ENCODE measurements at places on chromosomes 13 and 19.

DNA sequence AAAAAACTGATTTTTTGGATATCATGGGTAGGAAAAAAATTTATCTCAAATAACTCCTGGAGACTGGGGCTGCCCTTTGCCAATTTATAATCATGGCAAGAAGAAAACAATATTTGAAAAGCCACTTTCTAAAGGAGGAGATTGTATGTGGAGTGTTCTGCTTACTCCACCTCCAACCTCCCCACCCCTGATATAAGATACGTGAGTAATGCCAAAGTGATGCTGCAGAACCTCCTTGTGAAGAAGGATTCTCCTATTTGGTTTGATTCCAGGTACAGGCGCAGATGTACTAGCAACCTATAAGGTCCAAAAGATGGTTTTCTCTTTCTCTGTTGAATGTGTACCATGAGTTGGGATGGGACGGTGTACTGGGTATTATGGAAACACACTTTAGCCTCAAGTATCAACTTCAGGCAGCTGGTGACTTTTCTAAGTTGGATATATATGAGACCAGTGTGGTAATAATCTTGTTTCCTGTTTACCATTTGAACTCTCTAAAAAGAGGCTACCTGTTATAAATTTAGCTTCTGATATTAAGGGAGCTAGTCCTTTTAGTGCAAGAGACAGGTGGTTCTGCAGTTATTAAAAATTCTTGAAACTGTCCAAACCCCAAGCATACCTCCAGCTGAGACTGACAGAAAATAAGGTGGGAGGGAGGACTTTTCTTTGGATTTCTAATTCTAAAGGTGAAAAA lies 724.0 kb upstream of the MIR17HG start:
- DNase-seq: no peak

DNA sequence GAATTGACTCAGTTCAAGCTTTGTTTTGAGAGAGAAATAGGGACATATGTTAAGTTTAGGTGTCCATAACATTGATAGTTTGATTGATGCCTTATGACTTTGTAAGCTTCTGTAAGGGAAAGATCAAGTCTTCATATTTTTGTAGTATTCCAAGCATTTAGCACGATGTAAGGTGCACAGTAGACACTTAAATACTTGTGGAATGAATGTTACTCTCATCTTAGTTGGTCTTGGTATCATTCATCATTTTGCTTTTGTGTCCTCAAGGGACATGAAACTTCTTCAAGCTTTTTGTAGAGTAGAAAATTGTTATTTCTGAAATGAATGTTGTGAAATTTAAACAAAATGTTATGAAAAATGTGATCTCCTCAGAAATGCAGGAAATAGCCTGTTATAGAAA lies 10.1 kb downstream of the TDRD3 start:
- DNase-seq: no peak

- DNase-seq: peak; percentile 98
These were observed 7.2 kb upstream of the ZNF606 start for GRCh38 chr19:58009666-58010301.

- DNase-seq: no peak
These were observed 6.2 kb downstream of the NPHS1 start for GRCh38 chr19:35846038-35846668.

- DNase-seq: no peak
These were observed 43.8 kb upstream of the GRTP1 start for GRCh38 chr13:113407531-113408393.

DNA sequence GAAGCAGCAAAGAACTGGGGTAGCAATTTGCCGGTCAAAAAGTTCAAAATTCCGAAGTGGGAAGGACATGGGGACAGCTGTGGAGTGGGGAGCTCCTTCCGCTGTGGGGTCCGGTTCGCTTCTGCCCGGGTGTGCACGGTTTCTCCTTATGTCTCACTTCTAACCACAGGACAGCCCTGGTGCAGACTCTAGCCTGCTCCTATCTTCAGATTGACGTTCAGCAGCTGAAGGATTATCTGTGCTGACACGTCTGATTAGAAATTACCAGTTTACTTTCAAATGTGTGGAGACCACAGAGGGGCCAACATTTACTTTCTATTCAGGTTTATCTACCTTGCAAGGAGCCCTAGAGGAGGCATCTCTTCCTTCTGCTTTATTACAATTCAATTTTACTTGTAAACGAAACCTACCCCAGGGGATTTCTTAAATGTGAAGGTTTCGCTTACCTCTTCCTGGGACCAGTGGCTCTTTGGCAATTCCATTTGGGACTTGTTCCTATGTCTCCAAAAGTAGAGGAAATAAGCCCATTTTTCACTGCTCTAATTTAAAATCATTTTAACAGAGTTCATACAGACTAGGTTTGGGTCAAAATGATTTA lies 27.3 kb downstream of the LHFPL6 start:
- no peak for DNase-seq

- DNase-seq: no peak
These were observed 233.7 kb downstream of the GPC5 start for GRCh38 chr13:91632086-91632485.

GRCh38 chr19:38057959-38058690 lies 151.1 kb downstream of the SIPA1L3 start:
- peak; percentile 74 for DNase-seq

DNA sequence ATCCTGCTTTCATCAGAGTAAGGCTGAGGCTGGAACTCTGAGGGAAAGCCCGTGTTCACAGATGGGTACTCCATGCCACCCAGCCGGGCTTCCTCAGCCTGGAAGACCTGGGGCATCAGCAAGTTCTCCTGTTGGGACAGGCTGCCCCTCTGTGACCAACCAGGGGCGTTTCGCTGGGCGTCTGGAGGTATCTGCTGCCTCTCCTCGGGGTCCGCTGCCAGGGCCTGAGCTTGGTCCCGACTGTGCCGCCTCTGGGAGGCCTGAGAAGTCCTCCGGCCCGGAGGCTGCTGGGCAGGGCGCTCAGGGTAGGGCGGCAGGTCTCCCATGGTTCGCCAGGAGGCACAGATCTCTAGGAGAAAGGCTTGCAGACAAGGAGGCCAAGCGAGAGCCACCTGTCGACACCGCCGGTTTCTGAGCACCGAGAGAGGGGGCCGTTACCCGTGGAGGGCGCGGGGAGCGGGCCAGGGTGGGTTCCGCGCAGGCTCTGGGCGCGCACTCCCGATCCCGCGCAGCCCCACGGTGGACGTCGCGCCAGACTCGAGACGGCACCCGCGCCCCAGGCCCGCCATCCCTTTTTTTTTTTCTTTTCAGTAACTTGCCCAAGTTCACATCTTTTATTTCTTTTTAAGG lies at the start of gene RSPH6A:
Gene RSPH6A, minus strand, starts transcription at position 458 of the 630 bp plus-strand sequence. Its CDS starts 132 bp downstream, at position 326.
- peak; percentile 47 for DNase-seq

DNA sequence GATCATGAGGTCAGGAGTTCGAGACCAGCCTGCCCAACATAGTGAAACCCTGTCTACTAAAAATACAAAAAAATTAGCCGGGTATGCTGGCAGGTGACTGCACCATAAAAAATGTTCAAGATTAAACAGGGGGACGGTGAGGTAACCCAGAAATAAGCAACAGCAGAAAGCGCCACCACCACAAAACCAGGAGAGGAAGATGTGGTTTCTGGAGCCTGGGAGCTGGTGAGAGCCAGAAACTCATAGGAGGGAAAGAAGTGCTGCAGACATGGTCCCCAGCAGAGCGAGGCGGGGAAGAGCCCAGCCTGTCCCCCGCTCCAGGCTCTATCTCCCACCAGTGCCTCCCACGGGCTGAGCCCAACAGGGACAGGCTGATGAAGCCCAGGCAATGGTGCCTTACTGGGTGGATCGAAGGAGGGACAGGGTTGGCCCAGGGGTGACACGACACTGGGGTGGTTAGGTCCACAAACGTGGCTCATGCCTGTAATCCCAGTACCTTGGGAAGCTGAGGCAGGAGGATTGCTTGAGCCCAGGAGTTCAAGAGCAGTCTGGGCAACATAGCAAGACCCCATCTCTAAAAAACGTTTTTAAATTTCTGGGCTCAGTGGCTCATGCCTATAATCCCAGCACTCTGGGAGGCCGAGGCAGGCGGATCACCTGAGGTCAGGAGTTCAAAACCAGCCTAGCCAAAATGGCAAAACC lies 19.0 kb downstream of the SPC24 start:
- DNase-seq: no peak
